ENCODE measurements at places on chromosomes 1 and 21.

DNA sequence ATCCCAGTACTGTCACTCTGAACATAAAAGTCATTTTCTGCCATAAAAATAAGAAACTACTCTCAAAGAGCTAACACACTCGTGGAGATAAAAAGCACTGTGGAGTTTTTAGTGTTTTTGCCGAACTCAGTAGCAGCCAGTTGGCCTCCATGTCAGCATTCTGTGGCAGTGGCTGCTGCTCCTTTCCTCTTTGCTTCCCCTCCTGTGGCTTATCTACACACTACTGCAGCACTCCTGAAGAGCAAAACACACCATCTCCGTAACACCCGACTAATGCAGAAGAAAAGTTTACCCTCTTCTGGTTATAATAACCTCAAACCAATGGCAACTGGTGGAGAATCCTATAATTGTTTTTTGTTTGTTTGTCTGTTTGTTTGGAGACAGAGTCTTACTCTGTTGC lies 44.9 kb downstream of the RAB3GAP2 start:
- DNase-seq: no peak

- no peak for DNase-seq
Observed at GRCh38 chr1:25195835-25196234, 36.5 kb downstream of the SYF2 start.

DNA sequence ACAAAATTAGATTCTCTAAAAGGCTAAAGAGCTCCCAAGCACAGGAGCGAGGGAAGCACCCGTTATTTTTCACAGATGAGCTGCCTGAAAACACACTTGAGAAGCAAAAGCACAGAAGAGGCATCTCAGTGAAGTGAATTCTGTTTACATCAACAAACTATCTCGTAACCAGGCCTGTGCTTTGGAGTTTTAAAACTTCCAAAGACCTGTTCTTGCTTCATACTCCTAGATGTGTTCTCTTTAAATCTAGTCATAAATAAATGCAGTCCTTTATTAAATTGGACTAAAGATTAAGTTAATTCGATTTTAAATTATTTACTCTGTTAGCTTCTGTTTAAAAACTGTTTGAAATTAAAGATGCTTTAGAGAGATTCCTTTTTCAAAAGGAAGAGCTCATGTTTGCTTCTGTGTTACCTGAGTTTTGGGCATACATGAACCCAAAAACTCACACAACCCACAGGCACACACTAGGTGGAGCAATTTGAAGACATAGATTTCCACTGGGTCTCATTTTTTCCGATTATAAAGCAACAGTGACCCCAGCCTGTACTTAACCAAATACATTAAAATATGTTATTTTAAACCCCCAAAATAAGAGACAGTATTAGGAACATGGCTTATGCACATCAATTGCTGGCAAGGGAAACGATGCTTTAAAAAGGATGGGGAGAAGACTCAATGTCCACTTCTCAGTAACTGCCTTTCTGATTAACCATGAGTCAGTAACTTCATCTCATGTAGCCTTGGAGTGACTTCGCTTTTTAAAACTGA lies 648.2 kb downstream of the SMYD3 start:
- no peak for DNase-seq

GRCh38 chr1:110615548-110616130 lies 9.5 kb upstream of the KCNA2 start:
- peak; percentile 62 for DNase-seq

- DNase-seq: no peak
Observed at GRCh38 chr1:78721136-78721535, 71.5 kb downstream of the IFI44 start.

- no peak for DNase-seq
Observed at GRCh38 chr1:56908619-56909221, 54.1 kb downstream of the C8A start.

DNA sequence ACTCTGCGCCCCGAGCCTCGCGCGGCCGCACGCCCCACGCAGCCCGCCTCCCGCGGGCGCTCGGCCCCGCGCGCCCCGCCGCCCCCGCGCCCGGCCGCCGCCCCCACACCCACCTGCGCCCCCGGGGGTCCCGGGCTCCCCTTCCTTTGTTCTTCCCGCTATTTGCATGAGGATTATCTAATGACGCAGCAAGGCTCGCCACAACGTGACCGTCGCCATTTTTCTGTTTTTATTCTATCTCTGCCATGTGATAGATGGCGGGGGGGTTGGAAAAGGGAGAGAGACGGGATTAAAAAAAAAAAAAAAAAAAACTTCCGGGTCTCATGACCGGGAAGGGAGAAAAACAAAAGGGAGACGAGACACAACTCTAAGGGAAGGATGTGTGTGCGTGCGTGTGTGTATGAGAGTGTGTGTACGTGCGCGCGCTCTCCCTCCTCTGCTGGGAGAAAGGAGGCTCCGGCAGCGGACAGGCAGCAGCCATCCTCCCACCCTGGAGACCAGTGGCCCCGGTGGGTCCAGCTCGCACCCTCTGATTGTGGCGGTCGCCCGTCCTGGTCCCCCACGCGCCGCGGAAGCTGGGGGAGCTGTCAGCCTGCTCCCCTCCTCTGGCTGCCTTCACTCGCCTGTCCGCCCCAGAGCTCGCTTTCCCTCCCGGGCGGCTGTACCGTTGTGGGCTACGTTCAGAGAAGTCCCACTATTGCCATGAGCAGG lies 80.4 kb upstream of the AK4 start:
- DNase-seq: peak; percentile 90

GRCh38 chr1:181440510-181440909 lies 42.8 kb upstream of the CACNA1E start:
- no peak for DNase-seq

All from NCI-H446 treated with DMSO at 0.1 percent for 48 hours (cell line).